Astrocyte (in vitro differentiated cells and primary cell): ENCODE measurements at places on chromosomes 3 and 15. TPM values are rescaled to one million over a fixed set of nuclear protein-coding genes. Genes with fewer than 3 reads are reported as not detected.

DNA sequence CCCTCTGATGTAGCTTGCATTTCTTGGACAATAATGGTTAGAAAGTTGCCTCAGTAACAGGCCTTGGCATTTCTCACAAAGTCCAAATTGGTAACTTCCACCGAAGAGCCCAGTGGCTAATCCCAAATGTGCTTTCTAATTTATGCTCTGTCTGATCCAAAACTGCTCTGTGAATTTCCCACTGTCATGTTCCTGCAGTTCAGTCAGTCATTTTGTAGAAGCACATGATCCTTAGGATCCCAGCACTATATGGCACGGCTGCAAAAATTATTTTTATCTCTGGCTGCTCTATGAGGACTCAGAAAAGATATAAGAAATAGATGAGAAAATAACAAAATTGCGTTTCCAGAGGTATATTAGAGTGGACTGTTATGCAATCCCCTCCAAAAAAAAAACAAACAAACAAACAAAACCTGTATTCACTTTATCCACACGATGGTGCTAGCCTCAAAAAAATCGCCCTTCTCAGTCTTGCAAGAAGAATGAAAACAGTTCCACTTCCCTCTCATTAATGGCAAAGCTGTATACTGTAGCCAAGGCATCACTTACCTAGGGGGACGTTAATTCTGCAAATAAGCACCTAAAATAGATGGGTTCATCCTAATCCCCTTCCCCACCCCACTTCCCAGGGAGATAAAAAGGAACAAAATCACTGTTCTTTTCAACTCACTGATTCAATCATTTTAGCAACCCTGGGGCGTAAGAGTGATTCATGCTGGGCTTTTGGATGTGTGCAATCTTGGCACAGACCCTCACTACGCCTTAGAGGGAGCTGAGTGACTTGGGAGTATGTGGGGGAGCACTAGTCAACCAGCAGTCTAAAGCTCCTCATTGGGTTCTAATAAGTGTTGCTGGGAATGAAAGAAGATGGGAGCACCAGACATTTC is 61.3 kb downstream of the TMCO5A start:
- peaks cover 5% of the 10 kb centered on the region for H3K4me1 ChIP-seq
- peak overlapping the region; percentile 27 for H3K4me3 ChIP-seq
- H3K27ac ChIP-seq: no peak overlapping the region

DNA sequence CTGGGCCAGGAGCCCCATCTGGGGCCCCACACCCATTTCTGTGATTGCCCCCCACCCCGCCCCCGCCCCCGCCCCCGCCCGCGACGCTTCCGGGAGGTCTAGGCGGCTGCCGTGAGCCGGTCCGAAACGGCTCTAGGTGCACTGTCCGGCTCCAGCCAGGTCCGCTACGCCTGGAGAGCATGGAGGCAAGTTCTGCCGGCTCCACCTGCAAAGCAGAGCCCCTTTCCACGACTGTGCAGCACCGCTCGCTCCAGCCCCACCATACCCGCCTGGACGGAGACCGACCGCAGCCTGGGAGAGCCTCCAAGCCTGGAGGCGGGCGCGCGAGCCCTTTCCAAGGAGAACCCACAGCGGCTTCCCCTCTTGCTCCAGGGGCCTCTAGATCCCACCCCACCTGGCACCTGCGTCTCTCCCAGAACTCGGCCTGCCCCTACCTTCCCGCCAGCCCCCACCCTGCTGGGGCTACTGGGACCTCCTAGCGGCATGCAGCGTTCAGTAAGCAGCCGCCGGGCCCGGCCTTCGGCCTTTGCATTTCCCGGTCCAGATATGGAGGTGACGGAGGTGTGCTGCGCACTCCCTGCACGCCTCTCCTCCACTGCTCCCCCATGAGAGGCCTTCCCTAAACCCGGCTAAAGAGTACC is 66.2 kb downstream of the KLF13 start:
- no peaks in the 10 kb centered on the region for H3K36me3 ChIP-seq
- DNase-seq: no peak
- no peaks in the 10 kb centered on the region for H3K27me3 ChIP-seq
- no peak overlapping the region for H3K27ac ChIP-seq
- H3K4me3 ChIP-seq: peak overlapping the region; percentile 66
- H3K4me1 ChIP-seq: peaks cover 17% of the 10 kb centered on the region

- peaks cover 58% of the 10 kb centered on the region for H3K4me1 ChIP-seq
- DNase-seq: peak; percentile 57
- H3K36me3 ChIP-seq: no peaks in the 10 kb centered on the region
- H3K27ac ChIP-seq: peak overlapping the region; percentile 57
- no peak overlapping the region for H3K4me3 ChIP-seq
Observed at GRCh38 chr15:59298225-59298853, 74.3 kb downstream of the MYO1E start.

- no peaks in the 10 kb centered on the region for H3K36me3 ChIP-seq
- H3K4me1 ChIP-seq: no peaks in the 10 kb centered on the region
- H3K4me3 ChIP-seq: no peak overlapping the region
Observed at GRCh38 chr15:73014904-73015303, 37.4 kb upstream of the NEO1 start.

DNA sequence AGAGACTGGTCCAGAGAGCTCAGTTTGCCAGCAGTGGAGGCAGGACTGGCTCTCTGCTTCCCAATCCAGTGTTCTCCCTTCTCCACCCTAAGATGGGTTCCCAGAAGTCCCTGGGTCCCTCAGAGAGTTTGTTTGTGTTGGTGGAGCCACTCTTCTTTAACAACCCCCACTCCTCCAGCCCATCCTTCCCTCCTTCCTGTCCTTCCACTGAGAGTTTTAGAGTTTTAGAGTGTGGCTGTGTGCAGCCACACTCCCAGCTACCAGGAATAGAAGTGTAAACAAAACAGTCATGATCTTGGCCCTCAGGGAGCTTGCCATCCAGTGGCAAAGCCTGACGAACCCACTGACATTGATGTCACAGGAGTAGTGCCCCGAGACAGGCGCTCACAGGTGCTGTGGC is 12.5 kb upstream of the FBLN2 start:
- H3K4me3 ChIP-seq: no peak overlapping the region
- H3K36me3 ChIP-seq: no peaks in the 10 kb centered on the region
- H3K27ac ChIP-seq: no peak overlapping the region
- DNase-seq: no peak

DNA sequence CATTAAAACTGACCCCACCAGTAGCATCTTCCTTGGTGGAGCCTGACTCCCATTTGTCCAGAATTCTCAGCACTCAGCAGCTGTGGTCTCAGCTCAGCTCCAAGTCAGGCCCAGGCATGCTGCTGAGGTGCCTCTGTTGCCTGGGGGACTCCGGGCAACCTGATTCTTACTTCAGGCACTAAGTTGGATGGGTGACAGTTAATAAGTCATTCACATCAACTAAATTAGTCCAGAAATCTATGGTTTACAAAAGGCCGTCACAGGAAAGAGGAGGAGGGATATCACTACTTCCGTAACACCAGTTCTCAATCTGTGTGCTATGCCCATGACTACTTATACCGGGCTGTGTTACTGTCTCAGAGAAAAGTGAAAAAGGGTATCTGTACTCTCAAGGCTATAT is 310.2 kb downstream of the SATB1 start:
- no peaks in the 10 kb centered on the region for H3K36me3 ChIP-seq
- peaks cover 4% of the 10 kb centered on the region for H3K4me1 ChIP-seq
- no peak overlapping the region for H3K27ac ChIP-seq
- H3K27me3 ChIP-seq: no peaks in the 10 kb centered on the region

DNA sequence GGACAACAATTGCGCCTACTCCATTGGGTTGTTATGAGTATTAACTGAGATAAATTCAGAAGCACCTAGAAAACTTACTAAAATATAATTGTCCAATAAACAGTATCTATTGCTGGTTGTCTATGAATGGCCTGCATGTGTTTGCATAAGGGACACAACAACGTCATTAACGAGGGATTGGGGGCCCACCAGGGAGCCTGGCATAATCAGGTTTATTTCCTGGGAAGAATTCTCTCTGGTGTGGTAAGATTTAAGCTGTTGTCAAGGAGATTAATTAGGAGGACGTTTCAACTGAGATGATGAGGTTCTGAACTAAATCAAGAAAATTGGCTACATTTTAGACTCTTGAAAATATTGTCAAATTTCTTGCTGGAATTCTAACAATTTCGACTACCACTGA is 176.1 kb upstream of the CDIN1 start:
- H3K4me3 ChIP-seq: no peak overlapping the region
- H3K27ac ChIP-seq: no peak overlapping the region
- H3K36me3 ChIP-seq: no peaks in the 10 kb centered on the region
- DNase-seq: no peak
- no peaks in the 10 kb centered on the region for H3K27me3 ChIP-seq
- H3K4me1 ChIP-seq: peaks cover 18% of the 10 kb centered on the region

GRCh38 chr3:56022619-56023018 is 445.6 kb downstream of the ERC2 start:
- H3K27ac ChIP-seq: no peak overlapping the region
- H3K4me3 ChIP-seq: no peak overlapping the region
- no peaks in the 10 kb centered on the region for H3K4me1 ChIP-seq

- no peak overlapping the region for H3K4me3 ChIP-seq
- H3K36me3 ChIP-seq: no peaks in the 10 kb centered on the region
- peaks cover 4% of the 10 kb centered on the region for H3K4me1 ChIP-seq
- no peaks in the 10 kb centered on the region for H3K27me3 ChIP-seq
- DNase-seq: no peak
- H3K27ac ChIP-seq: no peak overlapping the region
Observed at GRCh38 chr3:40451551-40451950, 5.6 kb upstream of the RPL14 start.

DNA sequence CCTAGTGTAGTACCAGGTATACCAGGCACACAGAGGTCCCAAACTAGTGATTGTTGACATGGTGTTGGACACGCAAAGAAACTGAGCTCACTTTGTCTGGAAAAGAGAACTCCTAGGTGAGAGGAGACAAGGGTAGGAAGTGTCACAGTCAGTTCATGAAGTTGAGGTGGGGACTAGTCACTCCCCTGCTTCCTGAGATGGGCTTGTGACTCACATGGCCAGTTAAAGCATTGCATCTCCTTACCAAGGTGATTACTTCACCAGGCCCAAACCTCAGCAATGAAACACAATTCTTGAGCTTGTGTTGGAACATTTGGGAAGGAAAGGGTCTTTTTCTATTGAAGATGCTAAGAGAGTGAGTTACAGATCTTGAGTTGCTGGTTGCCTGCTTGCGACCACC is 49.2 kb upstream of the RAD18 start:
- no peak for DNase-seq
- no peaks in the 10 kb centered on the region for H3K36me3 ChIP-seq
- H3K4me3 ChIP-seq: no peak overlapping the region

DNA sequence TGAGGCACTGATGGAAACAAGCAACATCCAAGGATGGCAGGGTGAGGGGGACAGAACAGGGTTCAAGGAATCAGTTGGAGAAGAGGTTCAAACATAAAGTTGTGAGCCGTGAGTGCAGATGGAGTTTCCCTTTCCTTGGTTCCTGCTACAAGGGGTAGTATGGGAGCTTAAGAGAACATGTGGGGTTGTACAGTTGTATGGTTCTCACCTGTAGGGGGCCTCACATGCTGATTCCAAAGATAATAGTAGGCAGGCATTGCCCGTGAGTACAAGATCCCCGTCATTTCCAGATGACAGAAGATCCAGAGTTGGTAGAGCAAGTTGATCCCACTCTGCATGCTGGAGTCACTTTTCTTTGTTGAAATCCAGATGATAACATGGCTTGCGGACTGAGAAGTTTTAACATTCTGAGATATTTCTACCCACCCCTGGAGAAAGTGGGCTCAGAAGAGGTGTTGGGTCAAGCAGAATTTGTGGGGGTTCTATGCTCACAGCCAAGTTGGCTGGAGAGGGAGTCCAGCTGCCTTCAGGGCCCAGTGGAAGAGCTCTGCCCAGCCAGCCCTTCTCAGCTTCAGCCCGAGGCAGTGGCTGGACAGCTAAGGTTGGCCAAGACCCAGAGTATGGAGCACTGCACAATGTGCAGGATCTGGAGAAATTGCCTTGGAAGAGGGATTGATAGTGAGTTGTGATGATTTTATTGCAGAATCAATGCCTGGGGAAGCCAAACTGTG is 141.8 kb downstream of the THSD4 start:
- no peak overlapping the region for H3K27ac ChIP-seq
- no peak overlapping the region for H3K4me3 ChIP-seq
- no peaks in the 10 kb centered on the region for H3K27me3 ChIP-seq
- H3K36me3 ChIP-seq: peaks cover 3% of the 10 kb centered on the region
- no peaks in the 10 kb centered on the region for H3K4me1 ChIP-seq

- no peaks in the 10 kb centered on the region for H3K27me3 ChIP-seq
- no peak overlapping the region for H3K27ac ChIP-seq
- peaks cover 7% of the 10 kb centered on the region for H3K4me1 ChIP-seq
- no peak overlapping the region for H3K4me3 ChIP-seq
Observed at GRCh38 chr3:127020543-127020942, 37.6 kb downstream of the PLXNA1 start.

DNA sequence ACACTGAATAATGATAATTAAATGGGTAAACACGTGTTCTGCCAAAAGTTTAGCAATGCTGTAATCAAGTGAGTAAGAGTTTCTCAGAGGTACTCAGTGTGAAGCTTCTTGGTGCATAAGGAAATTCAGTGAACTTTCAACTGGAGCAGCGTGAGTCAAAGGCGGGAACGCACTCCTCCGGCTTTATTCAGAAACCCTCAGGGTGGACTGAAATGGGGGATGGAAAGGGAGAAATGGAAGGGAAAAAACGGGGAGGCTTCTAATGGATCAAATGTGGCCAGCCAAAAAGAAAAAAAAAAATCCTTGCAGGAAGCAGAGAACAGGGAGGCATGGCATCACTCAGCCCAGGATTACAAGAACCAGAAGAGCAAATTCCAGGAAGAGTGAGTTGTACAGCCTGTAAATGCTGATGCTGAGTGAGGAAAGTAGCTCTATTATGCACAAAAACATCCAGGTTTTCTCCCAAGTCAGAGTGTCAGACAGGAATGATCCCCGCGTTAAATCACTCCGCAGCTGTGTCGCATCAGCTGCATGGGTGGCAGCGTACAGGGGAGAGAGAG is 85.3 kb downstream of the ASB7 start:
- H3K27me3 ChIP-seq: no peaks in the 10 kb centered on the region
- peak overlapping the region; percentile 96 for H3K27ac ChIP-seq
- DNase-seq: peak; percentile 90
- H3K4me3 ChIP-seq: peak overlapping the region; percentile 41
- H3K36me3 ChIP-seq: no peaks in the 10 kb centered on the region

GRCh38 chr3:191051037-191051436 is 148.0 kb upstream of the OSTN start:
- H3K36me3 ChIP-seq: no peaks in the 10 kb centered on the region
- no peak overlapping the region for H3K4me3 ChIP-seq
- H3K4me1 ChIP-seq: no peaks in the 10 kb centered on the region
- no peaks in the 10 kb centered on the region for H3K27me3 ChIP-seq
- no peak overlapping the region for H3K27ac ChIP-seq
- DNase-seq: peak; percentile 15

The UBAP1L gene
- 1.8 and 1.9 TPM in 2 replicates for total RNA-seq

The MITF gene
- 6.0 and 6.2 TPM in 2 replicates for total RNA-seq

The ALDH1L1 gene
- not detected in 2 replicates for total RNA-seq

The PIF1 gene
- 0.48 and 1.7 TPM in 2 replicates for total RNA-seq

The CYP11A1 gene
- total RNA-seq: 0.43 and 0.60 TPM in 2 replicates

The BFSP2 gene
- not detected in 2 replicates for total RNA-seq

The SERPINI2 gene
- total RNA-seq: 0.32 TPM in 1 of 2 replicates, not detected in the other

The PSTPIP1 gene
- not detected in 2 replicates for total RNA-seq

The EXD1 gene
- 0.07 TPM in 1 of 2 replicates, not detected in the other for total RNA-seq

The KCNH8 gene
- 0.10 and 0.45 TPM in 2 replicates for total RNA-seq

The SHISA5 gene
- 333 and 346 TPM in 2 replicates for total RNA-seq

The CTXND1 gene
- total RNA-seq: not detected in 2 replicates

The ANKRD34C gene
- total RNA-seq: 0.05 TPM in 1 of 2 replicates, not detected in the other
